ENCODE measurements at places on chromosomes 3 and 15.

- no peak for ATAC-seq
Measured at GRCh38 chr15:77517579-77517978, 96.9 kb downstream of the HMG20A start.

- no peak for ATAC-seq
Measured at GRCh38 chr3:159872374-159873109, 116.1 kb upstream of the IL12A start.

DNA sequence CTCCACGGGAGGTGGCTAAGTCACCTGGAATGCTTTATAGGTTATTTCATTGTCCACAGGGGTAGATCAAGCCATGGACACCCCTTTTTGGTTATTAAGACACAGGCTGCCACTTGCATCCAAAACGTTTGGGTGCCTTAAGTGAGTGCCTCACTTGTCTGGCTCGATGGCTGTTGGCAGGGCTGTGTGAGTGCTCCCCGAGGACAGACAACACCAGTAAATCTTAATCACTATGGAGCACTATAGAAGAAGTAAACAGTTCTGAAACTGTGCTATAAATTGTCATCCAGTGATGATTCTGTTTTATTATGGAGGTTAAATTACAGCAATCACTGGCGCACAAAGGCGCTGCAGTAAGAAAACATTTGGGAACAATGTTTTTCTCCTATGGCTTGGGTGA lies 215.5 kb downstream of the CACNA2D3 start:
- no peak for ATAC-seq

- ATAC-seq = no peak
Measured at GRCh38 chr15:83890587-83890986, 236.7 kb downstream of the ADAMTSL3 start.

DNA sequence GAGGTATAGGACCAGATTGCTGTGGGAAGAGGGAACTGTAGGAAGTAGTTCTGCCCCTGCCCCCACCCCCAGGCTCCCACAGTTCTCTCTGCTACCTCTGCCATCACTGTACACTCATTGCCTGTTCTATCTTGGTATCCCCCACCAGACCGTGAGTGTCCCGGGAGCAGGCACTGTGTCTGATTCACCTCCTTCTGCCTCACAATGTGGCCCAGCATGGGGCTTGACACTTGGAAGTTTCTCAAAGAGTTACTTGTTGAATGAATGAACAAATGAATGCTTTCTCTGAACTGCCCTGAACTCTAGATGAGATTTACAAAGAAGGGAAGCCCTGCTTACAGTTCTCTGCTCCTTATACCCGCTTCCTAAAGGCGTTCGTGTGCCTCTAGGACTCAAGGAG lies 27.1 kb upstream of the PIK3CB start:
- no peak for ATAC-seq

DNA sequence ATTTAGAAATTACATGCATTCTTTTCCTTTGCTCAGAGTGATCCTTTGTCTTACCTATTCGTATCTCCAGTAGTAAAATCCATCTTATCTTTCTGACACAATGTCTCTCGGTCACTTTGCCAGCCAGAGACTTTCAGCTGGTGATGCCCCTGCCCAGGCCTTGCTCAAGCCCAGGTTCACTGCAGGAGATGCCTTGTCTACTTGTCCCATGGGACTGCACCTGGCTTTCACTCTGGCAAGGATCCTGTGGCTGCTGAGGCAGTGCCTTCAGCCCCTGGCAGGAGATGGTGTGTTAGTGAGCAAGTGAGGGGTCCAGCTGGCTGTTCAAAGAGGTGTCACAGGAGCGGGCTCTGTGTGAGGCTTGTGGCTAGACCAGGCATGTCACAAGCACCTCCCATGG lies 1268.9 kb downstream of the OTOL1 start:
- ATAC-seq = no peak

- ATAC-seq = no peak
Measured at GRCh38 chr3:52374173-52374572, 58.1 kb downstream of the DNAH1 start.

GRCh38 chr3:47912006-47912504 lies 104.2 kb downstream of the MAP4 start:
- no peak for ATAC-seq

DNA sequence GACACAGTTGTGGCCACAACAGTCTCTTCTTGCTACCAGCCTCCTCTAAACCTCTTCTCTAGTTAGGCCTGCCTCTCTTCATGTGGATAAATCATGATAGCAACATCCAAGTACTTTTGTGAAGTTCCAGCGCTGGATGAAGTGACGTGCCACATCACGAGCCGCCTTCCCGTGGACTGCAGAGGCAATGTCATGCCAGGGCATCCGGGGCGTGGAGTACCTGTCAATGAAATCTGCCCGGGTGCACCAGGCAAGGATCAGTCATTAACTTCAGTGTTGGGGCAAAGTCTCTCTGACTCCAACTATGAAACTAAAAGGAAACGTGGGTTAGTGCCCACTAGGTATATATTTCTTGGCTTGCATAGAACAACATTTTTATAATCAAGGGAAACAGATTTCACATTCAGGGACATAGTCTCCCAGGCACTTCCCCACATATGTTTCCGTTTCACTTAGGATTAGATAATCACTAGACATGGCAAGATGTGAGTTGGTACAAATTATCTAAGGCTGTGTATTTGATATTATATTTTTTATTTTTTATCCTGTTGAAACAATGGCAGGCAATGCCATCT lies 133.6 kb downstream of the PLD1 start:
- ATAC-seq = no peak

DNA sequence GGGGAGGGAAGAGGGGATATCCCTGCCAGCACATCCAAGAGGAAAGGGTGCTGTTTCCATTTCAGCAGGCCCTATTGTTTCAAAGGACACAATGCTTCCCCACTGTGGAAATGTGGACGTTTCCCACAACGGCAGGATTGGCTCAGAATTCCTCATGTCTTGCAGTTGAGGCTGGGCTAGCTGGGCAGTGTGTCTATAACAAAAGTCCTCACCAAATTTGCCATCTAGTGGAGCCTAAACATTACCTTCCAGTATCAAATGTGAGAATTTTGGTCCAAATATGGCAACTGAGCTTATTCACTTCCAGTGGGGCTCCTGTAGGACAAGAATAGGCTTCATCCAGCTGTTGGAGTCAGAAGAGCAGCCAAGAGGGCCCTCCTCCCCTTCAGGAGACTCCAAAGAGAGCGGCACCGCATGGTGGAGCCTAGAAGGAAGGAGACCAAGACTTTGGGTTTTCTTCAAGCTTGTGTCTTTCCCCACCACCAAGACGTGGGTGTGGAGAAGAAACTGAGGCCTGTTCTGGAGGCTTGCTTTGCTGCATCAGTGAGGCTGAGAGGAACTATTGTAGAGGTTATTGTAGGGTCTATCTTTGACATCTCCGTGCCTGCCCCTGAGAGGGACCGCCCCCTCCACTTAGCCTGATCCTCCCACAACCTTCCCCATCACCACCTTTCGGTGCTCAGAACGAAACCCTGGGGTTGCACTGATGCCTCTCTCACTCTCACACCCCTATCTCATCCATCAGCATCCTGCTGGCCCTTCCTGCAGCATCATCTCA lies 45.3 kb upstream of the SLCO2A1 start:
- ATAC-seq = no peak

- ATAC-seq = no peak
Measured at GRCh38 chr3:175571096-175571495, 712.0 kb downstream of the NAALADL2 start.

- ATAC-seq = no peak
Measured at GRCh38 chr3:185657211-185657610, 71.1 kb downstream of the SENP2 start.

GRCh38 chr3:170270282-170270881 lies 48.2 kb downstream of the PRKCI start:
- no peak for ATAC-seq

DNA sequence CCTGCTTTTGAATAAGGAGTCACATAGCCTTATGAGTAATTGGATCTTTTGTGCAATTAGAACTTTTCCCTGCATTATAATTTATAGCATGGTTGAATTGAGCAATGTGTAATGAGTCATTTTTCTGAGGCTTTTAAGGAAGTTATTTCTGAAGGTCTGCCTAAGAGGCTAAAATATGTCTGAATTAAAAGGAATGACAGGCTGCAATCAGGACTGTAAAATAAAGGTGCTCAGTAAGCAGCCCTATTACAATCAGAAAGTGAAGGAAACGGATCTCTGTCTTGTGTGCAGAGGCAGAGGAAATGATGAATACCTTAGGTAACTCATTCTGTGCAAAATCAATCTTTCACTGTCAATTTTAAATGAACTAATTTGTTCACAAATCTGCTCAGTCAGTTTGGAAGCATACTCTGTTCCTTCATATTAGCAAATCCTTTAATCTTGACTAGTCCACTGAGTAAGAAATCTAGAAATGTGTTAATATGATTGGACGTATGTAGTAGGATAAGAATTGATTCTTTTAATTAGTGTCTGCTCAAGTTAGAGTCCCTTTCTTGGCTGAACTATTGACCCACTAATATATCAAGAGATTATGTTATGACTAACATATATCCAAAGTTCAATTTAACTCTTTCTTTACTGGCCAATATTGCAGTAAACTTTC lies 290.1 kb downstream of the ZIC1 start:
- no peak for ATAC-seq

DNA sequence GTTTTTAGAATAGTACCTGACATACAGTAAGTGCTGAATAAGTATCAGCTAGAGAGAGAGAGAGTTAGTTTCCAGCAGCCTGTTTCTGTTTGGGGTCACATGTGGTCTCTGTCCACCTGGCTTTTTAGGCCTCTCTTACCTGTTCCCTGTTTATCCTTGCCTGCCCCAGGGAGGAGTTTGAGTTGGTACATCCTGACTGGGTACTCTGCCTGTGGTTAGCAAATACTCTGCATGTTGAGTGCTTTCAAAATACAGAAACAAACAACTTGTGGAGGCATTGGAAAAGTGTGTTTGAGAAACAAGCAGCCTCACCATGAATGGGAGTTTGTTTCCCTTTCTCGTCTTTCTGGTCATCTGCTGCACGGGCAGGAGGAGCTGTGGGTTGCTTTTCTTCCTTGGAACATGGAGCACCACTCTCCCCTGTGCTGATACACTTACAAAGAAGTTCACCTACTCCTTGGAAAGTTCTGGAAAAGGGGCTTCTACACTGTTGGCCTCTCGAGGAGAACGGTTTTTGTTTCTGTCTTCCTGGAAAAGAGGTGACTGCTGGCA lies 166.1 kb downstream of the PGPEP1L start:
- no peak for ATAC-seq

- no peak for ATAC-seq
Measured at GRCh38 chr3:155231792-155232191, 61.7 kb downstream of the STRIT1 start.

- ATAC-seq = no peak
Measured at GRCh38 chr15:52276256-52276770, 19.3 kb downstream of the MYO5C start.

- no peak for ATAC-seq
Measured at GRCh38 chr3:183518491-183519251, 36.8 kb downstream of the KLHL6 start.

- no peak for ATAC-seq
Measured at GRCh38 chr15:74844319-74845207, 1.6 kb upstream of the ULK3 start.

DNA sequence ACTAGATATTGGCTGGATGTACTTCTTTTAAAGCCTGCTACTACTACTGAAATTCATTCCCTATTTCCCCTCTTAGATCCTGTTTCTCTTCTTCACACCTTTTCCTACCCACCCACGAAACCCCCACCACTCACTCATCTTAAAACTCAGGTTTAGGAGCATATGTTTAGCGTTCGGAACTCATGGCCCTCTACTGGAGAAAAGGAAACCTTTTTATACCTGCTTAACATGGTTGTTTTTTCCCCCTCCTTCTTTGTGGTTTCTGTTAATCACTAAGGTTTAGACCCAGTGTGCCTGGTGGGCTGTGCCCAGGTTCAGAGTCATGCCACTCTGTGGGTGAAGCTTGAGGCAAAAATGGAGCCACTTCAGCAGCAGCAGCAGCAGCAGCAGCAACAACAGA lies 2.6 kb downstream of the ARID3B start:
- ATAC-seq = no peak
